ENCODE measurements at places on chromosomes 13 and 19. TPM values are rescaled to one million over a fixed set of nuclear protein-coding genes. Genes with fewer than 3 reads are reported as not detected.

DNA sequence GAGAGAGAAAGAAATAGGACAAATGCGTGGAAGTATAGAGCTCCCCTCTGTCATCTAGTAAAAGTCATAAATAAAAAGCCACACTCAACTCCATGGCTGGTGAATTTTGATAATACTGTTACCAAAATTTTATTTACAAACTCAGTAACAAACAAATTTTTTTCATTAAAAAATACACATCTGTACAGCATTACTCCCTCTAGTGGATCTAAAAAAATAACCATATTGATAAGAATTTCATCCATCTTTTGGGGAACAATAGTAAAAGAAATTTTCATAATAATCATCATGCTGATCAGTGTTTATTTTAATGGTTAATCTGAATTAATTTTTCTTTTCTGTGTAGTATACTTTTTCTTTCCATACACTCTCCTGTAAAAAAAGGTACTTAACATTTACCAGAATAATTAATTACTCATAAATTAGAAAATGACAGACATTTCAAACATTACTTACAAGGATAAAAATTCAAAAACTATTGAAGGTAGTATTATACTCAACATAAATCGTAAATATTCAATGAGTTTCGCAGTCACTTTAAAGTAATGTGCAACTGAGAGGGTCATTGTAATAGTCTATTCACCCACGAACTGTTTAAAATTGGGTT, 173.5 kb upstream of the LSM14A start:
- no peak for DNase-seq

GRCh38 chr13:28313579-28313978, 175.2 kb downstream of the PAN3 start:
- DNase-seq, result no peak

GRCh38 chr19:23804676-23805075, 46.0 kb upstream of the ZNF681 start:
- no peak for DNase-seq

The SCN1B gene
- 7.2 TPM for polyA plus RNA-seq

All from hindlimb muscle (tissue), 1 donor.